ENCODE measurements at places on chromosomes 1 and 21.
A peak's percentile ranks its signal among the peaks of the same experiment; 100 is the strongest.

DNA sequence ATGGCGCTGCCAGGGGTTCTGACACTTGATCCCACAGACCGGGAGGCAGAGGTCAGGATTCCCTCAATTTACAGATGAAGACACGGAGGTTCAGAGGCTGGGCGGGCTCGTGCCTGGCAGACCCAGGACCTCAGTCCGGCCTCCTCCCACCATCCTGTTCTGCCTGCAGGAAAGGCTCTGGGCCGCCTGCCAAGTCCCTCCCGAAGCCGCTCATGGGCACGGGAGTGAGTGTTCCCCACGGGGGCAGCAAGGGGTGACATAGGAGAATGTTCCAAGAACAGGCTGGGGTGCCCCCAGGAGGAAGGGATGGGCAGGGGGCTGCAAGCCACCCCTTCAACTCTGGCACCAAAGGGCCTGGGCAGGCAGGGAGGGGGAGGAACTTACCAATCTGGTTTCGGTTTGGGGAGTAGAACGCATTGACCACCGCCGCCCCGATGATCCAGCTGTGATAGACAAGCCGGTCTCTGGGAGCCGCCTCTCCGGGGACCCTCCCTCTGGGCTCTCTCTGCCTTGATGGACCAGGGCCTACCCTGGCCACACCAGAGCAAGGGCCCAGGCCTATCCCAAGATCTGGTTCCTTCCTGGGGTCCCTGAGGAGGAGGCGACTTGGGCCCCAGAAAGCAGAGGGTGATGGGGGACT lies 7.5 kb downstream of the PRXL2B start:
- DNase-seq, result no peak

- no peak for DNase-seq
These were observed 97.7 kb upstream of the JUN start for GRCh38 chr1:58881471-58881994.

- no peak for DNase-seq
These were observed 357.7 kb downstream of the TTLL7 start for GRCh38 chr1:83641206-83641658.

DNA sequence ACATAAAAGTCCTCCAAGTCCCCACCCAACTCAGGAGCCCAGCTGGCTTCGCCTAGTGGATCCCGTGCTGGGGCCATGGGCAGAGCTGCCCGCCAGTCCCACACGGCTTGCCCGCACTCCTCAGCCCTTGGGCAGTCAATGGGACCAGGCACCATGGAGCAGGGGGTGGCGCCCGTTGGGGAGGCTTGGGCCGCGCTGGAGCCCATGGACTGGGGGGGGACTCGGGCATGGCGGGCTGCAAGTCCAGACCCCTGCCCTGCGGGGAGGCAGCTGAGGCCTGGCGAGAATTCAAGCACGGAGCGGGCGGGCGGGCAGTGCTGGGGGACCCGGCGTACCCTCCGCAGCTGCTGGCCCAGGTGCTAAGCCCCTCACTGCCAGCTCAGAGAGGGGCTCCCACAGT lies 249.8 kb upstream of the PLD5 start:
- DNase-seq, result no peak

DNA sequence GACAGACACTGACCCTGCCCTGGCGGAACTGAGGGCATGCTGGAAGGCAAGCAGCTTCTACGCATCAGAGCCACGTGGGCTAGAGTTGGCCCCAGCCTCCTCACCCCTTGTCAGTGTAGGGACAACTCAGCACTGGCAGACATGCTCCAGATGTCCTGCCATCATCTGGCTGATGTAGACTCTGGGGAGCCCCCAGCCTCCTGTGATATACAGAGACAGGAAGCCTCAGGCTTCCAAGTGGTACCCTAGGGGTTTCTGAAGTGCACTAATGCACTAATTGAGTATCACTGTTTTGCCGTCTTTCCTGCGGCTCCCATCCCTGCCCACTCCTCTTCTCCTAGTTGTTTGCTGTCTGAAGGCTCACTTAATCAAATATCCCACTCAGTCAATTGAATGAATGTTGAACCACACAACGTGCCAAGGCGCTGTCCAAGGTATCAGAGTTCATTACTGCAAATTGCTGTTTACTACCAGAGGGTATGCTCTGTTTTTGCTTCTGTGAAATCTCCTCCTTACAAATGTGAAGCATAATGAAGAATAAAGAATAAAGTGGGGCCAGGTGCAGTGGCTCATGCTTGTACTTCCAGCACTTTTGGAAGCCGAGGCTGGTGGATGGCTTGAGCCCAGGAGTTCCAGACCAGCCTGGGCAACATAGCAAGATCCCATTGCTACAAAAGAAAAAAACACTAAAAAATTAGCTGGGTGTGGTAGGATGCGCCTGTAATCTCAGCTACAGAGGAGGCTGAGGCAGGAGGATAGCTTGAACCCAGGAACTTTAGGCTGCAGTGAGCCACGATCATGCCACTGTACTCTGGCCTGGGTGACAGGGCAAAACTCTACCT lies 76.4 kb upstream of the ZBTB18 start:
- DNase-seq, result peak; percentile 93

- DNase-seq, result peak; percentile 51
These were observed 7.6 kb downstream of the EFNA3 start for GRCh38 chr1:155086128-155086741.

GRCh38 chr1:119083479-119083878 lies 57.0 kb downstream of the WARS2 start:
- DNase-seq, result no peak

DNA sequence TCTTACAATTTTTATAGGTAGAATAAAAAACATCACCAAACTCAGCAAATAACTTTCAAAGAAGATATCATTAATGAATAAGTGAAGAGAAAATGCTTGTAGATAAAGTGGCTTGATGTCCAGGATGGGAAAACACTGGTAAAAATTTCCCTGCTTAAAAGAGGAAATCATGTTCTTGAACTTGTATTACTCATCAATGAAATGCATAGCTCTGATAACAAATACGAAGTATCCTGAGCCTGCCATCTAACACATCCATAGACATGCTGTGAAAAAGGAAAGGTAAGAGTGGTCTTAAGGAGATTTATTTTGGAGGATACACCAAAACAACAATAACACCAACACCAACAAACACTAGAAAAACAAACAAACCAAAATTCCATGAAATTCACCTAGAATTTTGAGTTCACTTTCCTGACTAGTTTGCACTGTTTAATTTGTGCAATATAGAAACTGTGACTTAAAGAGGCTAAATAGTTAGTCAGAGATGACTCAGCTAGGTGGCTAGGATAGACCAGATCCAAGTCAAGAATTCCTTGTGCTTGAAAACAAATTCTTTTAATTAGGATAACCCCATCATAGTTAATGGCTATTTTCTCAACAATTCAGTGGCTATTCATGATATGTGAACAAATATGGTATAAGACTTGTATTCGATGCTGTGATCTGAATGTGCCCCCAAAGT lies 179.8 kb upstream of the KCNK2 start:
- DNase-seq, result no peak

DNA sequence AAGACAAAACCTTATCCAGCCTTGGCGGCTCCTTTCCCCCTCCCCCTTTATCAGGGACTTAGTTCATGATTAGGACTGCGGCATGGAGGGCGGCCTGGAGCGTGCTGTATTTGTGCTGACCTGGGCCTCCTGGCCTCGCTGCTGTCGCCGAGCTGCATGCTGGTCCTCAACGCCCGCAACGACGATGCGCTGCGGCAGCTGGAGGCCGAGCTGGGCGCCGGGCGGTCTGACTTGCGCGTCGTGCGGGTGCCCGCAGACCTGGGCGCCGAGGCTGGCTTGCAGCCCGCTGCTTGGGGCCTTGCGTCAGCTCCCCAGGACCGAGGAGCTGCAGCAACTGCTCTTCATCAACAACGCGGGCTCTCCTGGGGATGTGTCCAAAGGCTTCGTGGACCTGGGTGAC lies 70.9 kb downstream of the TM2D1 start:
- no peak for DNase-seq

GRCh38 chr1:162709870-162710269 lies 77.6 kb downstream of the DDR2 start:
- no peak for DNase-seq

DNA sequence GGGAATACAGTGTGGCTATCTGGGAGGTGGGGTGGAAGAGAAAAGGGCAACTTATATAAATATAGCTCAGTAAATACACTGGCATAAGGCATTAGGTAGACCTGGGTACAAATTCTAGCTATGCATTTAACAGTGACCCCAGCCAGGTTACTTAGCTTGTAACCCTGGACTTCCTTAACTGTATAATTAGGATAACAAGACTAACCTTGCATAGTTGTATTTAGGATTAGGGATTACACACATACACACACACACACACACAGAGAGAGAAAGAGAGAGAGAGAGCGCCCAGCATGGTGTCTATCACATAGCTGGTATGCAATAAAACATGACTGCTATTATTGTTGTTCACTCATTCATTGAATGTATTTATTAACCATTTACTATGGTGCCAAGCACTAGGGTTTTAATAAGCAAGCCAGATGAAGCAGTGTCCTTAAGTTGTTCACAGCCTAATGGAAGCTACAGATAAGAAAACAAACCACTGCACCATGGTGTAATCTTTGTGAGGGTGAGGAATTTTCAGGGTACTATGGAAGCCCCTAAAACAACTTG lies 251.4 kb downstream of the ZNF648 start:
- DNase-seq, result no peak

GRCh38 chr1:157098519-157098918 lies 1.1 kb downstream of the ETV3L start:
- DNase-seq, result no peak

DNA sequence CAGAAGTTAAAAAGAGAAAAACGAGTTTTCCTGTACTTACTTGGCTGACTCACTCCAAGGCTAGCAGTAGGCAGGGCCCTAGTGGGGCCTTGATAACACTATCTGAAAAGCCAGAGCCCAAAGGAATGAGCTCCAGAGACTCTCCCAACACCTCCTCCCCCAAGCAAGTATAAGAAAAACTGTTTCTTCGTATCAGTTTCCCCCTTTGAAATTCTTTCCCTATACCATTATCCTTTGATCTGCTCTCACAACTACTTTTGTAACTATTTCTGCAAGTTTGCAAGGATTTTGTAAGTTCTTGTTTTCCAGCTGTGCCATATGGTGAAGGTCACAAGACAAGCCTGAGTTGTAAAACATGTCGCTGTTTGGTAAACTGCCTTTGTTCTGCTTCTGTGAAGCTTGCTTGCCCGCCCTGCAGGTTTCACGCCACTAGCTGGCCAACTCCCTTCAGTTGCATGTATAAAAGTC lies 36.5 kb upstream of the KCNJ15 start:
- no peak for DNase-seq

DNA sequence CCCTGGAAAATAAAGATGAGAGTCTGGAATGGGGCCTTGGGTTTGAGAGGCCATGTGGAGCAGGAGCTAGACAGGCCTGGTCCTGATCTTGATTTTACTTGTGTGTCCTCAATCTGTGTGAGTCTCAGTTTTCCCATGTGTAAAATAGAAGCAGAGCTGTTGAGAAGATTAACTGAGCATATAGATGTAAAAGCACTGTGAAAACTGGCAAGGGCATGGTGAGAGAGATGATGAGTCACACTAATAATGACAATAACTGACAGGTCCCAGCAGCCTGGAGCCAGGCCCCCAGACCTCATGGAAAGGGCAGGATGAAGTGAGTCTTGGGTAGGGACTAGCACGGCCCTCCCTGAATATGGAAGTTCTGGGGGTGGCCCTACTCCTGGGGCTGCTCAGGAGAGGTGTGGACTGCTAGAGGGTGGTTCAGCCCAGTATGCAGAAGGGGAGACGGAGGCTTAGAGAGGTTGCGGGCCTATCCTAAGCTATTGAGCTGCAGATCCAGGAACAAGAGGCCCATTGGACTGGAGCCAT lies 2.8 kb upstream of the AHDC1 start:
- no peak for DNase-seq

DNA sequence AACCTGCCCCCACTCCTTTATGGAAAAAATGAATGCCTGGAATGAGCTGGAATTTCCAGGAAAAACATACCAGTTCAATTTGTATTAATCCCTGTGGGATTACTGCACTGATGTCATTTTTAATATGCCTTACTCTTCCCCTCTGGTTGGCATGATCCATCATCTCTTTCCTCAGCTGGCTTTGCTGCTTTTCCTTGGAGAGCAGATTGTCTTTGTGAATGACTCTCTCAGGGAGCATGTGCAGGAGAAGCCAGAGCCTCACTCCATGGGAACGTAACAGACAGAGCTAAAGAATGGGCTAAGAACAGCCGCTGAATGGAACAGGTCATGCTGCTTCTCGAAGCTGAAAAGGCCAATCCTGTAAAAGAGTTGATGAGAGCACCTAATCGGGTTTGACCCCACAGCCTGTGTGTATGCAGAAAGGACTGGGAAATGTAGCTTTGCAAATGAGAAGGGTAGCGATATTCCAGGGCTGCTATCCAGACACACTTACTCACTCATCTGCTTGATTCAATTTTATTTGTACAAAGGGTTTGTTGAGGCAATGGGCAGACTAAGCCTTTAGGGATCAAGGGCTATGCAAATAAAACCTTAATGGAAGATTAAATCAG lies 20.7 kb downstream of the PHC2 start:
- DNase-seq, result no peak

DNA sequence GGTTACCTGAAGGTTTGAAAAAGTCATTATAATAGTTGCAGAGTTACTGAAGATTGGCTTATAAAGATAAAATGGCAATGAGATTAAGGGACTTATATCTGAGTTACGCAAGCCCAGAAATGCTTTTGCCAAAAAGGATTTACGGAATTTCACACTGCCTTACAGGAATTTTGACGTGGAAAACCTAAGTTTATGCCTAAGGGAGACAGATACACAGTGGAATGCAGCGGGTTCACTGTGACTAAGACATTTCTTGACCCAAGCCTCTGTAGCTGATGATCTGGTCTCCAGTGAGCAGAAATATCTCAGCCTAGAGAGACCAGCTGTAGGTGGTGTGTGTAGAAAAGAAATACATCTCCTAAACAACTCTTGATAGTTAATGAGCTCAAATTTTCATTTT lies 10.1 kb upstream of the EXO1 start:
- DNase-seq, result no peak

DNA sequence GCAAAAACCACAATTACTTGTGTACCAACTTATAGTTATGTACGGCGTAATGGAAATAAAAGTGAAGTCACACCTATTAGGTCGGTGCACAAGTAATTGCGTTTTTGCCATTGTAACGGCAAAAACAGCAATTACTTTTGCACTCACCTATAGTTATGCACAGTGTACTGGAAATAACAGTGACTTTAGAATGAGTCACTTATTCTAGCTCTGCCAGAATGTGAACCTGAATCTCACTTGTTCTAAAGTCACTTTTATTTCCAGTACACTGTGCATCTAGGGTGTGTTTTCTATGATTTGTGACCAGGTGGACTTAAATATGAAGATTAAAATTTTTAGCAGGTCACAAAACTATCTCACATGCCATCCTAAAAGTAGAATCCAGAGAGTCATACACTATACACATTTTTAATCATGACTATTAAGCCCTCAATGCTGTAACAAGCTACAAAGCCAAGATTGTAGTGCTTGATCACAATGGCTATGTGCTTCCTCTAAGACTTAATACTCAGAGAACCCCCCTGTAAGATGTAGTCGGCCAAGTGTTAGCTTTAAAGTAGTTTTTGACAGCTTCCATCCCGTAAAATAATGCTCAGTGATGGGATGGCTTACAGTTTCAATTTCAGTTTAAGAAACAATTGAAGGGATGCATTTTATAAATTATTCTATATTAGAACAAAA lies 218.8 kb downstream of the NEGR1 start:
- no peak for DNase-seq
